Frontal cortex (tissue), 4 donors: ENCODE measurements at places on chromosomes 11 and 22.
A peak's percentile ranks its signal among the peaks of the same experiment; 100 is the strongest.

DNA sequence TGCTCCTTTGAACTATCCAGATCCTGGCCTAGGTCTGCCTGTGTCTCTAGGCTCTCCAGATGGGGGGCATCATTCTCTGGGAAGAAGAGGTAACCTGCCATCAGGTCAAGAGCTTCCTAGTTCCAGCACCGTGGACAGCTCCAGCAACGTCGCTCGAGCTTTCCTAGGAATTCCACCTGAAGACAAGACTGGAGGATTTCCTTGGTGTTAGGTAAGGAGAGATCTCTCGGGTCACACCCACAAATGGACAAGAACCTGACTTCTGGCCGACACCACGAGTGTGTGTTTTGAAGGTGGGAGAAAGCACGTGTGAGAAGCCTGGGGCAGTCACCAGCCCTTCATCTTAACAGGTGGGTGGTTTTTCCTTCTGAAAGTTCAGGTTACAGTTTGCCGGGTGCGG lies 1.2 kb downstream of the PRG3 start:
- no peak for DNase-seq

DNA sequence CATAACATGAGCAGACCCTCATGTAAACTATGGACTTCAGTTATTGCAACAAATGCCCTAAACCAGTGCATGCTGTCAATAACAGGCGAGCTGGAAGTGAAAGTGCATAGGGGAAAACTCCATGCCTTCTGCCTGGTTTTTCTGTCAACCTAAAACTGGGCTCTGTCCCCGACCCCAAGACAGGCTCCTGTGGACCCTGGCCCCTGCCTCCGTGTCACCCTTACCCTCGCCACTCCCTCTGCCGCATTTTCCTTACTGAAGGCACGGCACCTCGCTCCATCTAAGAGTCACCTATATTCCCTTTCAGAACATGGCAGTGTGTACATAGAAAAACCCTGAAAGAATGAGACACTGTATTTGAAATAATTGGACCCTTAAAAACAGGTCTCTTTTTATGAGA lies 151.3 kb downstream of the SHANK2 start:
- DNase-seq, result no peak

- no peak for DNase-seq
These were observed 22.9 kb upstream of the THY1 start for GRCh38 chr11:119445850-119446249.

DNA sequence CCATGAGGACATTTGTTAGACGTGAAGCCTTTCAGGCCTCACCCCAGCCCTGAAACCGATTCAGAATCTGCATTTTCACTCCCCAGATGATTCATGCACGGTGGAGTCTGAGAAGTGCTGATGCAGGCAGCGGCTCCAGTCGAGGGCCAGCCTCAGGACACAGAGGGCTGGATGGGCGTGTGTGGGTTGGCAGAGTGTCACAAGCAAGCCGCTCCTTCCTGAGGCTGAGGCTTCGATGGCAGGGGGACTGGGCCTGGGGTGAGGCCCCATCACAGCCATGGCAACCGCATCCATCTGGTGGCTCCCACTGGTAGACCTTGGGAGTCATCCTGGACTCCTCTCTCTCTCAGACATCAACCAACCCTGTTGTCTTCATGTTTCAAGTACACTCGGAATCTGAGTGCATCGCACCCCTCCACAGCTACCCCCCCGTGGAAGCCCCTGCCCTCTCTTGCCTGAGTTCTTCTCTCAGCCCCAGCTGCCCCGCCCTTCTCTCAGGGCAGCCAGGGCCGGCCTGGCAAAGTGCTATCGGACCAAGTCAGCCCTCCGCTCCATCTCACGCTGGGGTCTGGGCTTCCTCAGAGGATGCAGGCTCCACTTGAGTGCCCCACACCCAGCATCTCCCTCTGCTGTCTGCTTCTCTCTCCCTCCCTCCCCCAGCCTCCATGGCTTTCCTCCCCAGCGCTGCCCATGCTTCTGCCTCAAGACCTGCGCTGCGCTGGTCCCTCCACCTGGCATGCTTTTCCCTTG lies 10.6 kb downstream of the KCNC1 start:
- no peak for DNase-seq

GRCh38 chr22:46233231-46233630 lies 16.9 kb downstream of the CDPF1 start:
- peak; percentile 58 for DNase-seq

GRCh38 chr11:68843703-68844312 lies 2.1 kb upstream of the CPT1A start:
- no peak for DNase-seq

GRCh38 chr22:25628494-25628893 lies 64.0 kb downstream of the GRK3 start:
- DNase-seq, result no peak

DNA sequence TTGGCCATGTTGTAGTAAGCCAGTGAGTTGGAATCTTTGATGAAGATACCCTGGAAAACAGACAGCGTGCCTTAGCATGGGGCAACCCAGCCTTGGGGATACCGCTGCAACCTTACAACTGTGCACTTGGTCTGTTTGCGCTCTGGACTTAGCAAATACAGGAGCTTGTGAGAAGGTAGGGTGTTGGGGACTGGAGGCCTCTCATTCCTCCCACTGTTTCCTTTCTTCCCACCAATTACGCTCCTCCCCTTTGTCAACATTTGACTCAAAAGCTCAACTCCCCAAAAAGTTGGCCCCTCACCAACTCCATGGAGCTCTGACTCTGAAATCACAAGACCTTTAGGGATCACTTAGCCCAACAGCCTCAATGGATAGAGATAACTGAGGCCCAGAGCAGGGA lies 7.9 kb upstream of the TBC1D10A start:
- DNase-seq, result no peak

- DNase-seq, result no peak
These were observed 10.0 kb downstream of the MS4A2 start for GRCh38 chr11:60098508-60098907.

DNA sequence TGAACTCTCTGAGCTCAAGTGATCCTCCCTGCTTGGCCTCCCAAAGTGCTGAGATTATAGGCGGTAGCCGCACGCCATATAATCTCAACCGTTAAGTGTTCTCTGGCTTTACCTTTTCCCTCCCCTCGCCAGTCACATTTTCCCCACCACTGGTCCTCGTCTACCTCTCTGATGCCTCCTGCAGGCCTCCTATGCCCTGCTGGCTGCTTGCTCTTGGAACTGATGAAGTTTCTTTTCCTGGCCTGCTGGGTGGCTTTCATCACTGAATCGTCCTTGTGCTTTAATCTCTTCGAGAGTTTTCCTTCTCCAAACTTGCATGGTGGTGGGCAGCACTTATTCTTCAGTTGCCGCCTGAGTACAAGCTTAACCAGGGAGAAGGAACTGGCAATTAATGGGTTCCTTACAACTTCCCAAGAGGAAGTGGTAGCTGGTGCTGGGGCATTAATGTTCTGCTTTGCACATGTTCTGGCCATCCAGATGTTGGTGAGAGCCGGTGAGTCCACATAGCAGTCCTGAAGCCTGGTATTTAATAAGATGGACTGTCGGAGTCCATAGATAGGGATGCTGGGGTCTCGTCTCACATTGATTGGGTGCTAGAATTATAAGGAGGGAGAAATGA lies 1.3 kb downstream of the C22orf31 start:
- DNase-seq, result no peak

- DNase-seq, result no peak
These were observed 77.3 kb downstream of the ARFGAP2 start for GRCh38 chr11:47099214-47099917.

- DNase-seq, result no peak
These were observed 38.6 kb upstream of the CELSR1 start for GRCh38 chr22:46575911-46576555.

DNA sequence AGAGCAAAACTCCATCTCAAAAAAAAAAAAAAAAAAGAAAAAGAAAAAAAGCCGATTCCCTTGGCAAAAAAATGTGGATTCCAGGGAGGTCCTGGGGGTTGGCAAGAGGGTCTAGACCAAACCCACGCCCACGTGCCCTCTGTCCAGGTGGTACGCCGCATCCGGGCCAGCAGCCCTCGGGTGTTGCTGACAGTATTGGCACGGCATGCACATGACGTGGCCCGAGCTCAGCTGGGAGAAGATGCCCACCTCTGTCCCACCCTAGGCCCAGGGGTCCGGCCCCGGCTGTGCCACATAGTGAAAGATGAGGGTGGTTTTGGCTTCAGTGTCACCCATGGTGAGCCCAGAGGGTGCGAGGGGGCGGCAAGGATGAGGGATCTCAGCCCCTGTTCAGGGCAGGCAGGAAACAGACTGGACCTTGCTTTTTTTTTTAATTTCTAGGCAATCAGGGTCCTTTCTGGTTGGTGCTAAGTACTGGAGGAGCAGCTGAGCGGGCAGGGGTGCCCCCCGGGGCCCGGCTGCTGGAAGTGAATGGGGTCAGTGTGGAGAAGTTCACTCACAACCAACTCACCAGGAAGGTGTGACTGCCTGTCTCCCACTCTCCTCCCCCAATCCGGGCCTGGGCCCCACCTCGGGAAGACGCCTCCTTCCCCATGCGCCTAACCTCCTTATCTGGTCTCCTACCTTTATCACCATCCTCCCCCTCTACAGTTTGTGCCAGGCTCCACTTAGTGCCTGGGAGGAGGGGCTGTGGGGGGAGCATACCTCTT lies 2.0 kb downstream of the NHERF4 start:
- no peak for DNase-seq

GRCh38 chr11:119047205-119047604 lies 9.8 kb downstream of the HYOU1 start:
- DNase-seq, result no peak

DNA sequence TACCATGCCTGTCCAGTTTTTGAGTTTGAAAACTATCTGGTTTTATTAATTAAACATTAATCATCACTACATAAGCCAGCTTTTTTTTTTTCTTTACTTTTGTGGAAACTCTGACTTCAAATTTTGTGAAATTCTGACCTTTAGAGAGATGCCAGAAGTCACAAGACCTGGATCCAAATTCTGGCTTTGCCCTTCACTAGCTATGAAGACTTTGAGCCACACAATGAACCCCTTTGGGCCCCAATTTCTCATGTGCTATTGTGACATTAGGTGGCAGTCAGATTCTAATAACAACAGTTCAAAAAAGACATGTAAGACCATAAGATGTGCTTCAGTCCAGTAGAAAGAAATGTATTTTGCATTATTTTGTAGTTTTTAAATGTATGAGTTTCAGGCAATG lies 60.3 kb downstream of the ZC3H12C start:
- DNase-seq, result no peak

GRCh38 chr22:19745155-19746101 lies 15.2 kb upstream of the TBX1 start:
- no peak for DNase-seq

- no peak for DNase-seq
These were observed 19.7 kb upstream of the PDGFB start for GRCh38 chr22:39264349-39265038.

DNA sequence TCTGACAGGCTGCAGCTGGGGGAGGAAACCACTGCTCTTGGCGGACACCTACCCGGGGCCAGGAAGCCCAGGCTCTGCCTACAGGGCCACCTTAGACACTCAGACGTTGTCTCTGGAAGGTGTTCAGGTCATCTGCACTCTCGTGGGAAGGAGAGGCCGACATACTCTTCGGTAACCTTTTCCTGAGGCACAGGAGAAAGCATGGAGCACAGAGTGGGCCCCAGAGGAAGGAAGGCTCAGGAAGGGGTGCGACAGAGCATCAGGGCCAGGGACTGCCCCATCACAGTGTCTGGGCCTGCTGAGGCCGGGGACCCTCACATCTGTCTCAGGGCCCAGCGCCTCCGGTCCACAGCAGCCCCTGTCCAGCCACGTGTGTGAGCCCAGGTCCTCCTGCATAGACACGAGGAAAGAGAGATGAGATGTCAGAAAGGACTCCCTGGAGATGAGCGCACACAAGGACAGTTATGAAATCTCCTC lies 18.2 kb upstream of the TUB start:
- no peak for DNase-seq

DNA sequence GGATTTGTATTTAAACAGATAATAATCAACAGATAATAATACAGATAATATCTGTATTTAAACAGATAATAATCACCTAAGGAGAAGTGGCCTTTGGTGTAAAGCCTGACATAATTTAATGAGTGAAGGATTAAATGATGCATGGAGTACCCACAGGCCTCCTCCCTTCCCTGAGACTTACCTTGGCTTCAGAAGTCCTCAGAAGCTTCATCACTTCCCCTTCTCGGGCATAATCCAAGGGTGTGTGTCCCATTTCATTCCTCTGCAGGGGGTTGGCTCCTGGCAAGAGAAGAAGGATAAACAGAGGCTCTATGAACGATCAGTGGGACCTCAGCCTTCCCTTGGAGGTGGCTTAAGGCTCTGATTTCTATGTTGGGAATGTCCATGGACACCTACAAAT lies 85.5 kb upstream of the PHOX2A start:
- no peak for DNase-seq

GRCh38 chr11:96191752-96192151 lies 151.2 kb downstream of the MAML2 start:
- no peak for DNase-seq

GRCh38 chr11:131687291-131688047 lies 317.1 kb downstream of the NTM start:
- no peak for DNase-seq

DNA sequence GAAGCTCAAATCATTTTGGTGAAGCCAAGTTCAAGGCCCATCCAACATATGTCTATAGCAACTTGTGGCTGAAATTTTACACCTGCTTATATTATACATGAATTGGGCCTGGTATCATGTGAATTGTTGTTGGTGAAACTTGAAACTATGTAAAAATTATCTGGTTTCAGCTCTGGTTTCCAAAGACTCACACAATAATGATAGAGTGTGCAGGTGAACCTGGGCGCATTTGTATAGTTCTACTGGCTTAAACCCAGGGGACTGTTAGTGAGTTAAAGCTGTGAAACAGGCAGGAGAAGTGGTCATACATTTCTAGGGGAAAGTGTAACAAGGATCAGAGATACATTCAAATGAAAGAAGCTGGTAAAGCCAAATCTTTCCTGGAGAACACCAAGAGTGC lies 627.3 kb downstream of the METTL15 start:
- no peak for DNase-seq

DNA sequence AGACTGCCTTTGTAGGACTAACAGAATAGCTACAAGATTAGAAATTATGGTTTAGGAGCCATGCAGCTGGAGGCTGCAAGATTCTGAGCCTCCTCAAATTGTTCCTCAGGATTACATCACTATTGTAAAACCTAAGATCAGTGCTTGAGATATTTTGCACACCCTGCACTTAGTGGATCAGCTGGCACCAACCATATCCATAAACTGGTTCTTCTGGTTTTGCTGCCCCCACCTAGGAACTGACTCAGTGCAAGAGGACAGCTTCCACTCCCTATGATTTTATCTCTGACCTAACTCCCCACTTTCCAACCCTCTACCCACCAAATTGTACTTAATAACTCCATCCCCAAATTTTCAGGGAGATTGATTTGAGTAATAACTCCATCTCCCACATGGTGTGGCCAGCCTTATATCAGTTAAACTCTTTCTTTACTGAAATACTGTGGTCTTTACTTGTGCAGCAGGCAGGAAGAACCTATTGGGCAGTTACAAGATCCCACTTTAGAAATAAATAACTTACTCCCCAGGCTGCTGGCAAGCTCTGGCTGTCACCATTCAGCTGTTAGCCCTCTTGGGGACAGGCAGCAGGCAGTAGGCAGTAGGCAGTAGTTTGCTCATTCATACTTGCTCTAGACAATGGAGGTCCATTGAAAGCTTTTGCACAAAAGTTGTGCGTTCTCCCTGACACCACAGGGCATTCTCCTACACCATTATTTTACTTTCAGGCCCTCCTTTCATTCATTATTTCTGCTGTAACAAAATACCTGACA lies 119.0 kb downstream of the SLC17A6 start:
- DNase-seq, result no peak

GRCh38 chr11:18495271-18495670 lies 31.5 kb downstream of the TSG101 start:
- DNase-seq, result no peak
